ENCODE measurements at places on chromosomes 11 and 22.

DNA sequence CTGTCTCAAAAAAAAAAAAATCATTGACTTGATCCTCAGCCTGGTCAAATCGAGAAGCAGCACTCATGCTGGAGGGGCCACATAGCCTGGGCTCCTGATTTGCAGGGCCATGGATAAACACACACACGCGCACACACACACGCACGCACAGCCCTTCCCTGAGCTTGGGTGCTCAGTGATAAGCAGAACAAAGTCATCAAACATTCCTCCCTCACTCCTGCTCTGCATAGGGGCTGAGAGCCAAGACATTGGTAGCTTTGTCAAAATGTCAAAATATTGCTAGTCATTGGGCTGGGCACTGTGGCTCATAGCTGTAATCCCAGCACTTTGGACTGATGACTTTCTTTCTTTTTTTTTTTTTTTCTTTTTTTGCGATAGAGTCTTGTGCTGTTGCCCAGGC, 34.0 kb upstream of the A4GALT start:
- DNase-seq = no peak

- no peak for DNase-seq
Observed at GRCh38 chr11:20193307-20193706, 33.0 kb upstream of the DBX1 start.

- no peak for DNase-seq
Observed at GRCh38 chr11:65132988-65133700, 1.2 kb downstream of the SYVN1 start.

DNA sequence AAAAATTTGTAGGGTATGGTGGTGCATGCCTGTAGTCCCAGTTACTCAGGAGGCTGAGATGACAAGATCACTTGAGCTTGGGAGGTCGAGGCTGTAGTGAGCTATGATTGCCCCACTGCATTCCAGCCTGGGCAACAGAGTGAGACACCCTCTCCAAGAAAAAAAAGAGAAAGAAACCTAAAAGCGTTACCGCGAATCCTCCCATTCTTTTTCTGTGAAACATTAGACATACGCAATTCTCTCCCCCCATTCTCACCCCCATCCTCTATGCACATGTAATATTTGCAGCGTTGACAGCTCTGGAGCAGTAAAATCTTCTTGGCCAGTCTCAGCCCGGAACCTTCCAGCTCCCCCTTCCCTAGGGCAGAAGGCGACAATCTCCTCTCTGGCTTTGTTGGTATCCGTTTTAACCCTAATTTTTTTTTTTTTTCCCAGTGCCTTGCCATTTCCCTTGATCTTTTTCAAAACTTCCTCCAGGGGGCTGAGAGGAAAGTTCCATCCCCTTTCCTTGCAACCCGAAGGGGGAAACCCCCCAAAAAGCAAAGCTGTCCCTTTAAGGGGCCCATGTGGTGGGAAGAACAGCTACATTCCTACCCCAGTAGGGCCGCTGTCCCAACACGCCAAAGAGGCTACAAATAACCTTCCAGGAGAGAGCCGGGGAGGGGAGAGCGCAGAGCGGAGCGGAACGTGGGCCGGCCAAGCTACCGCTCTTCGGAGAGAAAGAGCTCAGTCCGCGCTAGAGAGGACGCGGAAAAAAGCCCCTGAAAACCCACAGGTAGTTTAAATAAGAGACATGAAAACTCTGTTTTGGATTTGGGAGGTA, 1.9 kb downstream of the LRP4 start:
- DNase-seq = no peak

DNA sequence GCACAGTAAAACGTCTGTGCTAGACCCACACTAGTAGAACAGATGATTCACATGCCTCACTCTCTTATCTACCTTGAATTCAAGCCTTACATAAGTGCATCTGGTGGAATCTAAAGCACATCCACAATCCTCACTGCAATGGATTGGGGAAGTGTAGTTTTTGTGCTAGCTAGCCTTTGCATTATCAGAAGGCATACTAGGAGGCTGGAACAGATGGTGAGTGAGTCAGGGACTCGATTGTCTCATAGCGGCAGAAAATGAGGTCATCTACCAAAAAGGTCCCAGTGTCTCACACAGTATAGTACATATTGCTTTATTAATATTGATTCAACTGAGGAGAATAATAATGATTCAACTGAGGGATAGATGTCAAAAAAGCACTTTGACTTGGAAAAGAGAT, 9.3 kb downstream of the MSANTD4 start:
- DNase-seq = no peak

GRCh38 chr11:59247531-59248227, 35.0 kb upstream of the MPEG1 start:
- no peak for DNase-seq

DNA sequence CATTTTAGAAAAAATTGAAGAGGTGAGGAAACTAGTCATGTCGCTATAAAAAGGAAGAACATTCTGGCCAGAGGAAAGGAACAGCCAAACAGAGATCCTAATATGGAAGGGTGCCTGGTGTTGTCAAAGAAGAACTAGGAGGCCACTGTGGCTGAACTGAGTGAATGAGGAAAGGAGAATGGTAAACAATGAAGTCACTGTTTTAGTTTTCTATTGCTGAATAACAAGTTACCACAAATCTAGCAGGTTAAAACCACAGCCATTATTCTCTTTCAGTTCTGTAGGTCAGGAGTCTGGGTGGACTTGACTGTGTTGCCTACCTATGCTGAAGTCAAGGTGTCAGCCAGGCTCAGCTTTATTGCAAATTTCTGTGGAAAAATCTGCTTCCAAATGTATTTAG, 549.3 kb upstream of the CCDC90B start:
- no peak for DNase-seq

GRCh38 chr22:20128902-20129746, 2.5 kb upstream of the ZDHHC8 start:
- no peak for DNase-seq

- no peak for DNase-seq
Observed at GRCh38 chr11:8267831-8268529, 4.3 kb upstream of the LMO1 start.

GRCh38 chr11:93194673-93195291, 3.0 kb downstream of the SLC36A4 start:
- no peak for DNase-seq

- no peak for DNase-seq
Observed at GRCh38 chr11:31477528-31478222, 31.7 kb downstream of the IMMP1L start.

- peak; percentile 41 for DNase-seq
Observed at GRCh38 chr11:134592391-134592990, 180.4 kb upstream of the B3GAT1 start.

DNA sequence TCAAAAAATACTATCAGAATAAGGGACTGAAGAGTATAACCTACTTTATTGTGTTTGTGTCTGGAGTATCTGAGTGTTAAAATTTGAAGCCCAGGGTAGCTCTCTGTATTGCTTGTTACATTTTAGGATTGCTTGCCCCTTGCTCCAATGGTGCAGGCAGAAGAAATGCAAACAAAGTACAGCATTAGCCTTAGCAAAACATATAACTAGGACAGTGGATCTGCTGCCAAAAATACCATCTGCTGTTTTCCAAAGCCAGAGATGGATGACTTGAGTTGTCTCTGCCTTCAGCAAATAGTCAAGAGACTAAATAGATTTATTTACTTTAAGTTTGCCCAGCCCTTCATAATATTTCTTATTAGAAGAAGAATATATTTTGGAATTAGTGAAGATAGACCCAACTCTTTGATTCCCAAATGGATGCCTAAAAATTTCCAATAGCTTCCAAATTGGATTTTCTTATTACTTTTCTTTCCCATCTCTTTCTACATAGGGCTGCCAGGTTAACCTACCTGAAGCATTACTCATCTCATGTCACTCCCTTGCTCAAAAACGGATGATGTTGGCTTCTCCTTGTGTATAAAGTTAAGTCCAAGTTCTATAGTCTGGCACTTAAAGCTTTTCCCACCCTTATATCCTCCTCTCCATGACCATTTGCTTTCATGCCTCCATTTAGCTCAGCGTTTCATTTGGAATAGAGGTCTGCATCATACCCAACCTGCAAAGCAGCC, 66.3 kb downstream of the LDLRAD3 start:
- no peak for DNase-seq

- DNase-seq = no peak
Observed at GRCh38 chr11:32870676-32871075, 21.9 kb upstream of the QSER1 start.

GRCh38 chr11:72040491-72041363, 39.6 kb downstream of the NUMA1 start:
- peak; percentile 64 for DNase-seq

Measured in NCI-H187 treated with DMSO at 0.1 percent for 48 hours (cell line).